ENCODE measurements at places on chromosomes 12 and 14.

GRCh38 chr12:39420043-39420442 lies 22.9 kb downstream of the KIF21A start:
- DNase-seq: no peak

DNA sequence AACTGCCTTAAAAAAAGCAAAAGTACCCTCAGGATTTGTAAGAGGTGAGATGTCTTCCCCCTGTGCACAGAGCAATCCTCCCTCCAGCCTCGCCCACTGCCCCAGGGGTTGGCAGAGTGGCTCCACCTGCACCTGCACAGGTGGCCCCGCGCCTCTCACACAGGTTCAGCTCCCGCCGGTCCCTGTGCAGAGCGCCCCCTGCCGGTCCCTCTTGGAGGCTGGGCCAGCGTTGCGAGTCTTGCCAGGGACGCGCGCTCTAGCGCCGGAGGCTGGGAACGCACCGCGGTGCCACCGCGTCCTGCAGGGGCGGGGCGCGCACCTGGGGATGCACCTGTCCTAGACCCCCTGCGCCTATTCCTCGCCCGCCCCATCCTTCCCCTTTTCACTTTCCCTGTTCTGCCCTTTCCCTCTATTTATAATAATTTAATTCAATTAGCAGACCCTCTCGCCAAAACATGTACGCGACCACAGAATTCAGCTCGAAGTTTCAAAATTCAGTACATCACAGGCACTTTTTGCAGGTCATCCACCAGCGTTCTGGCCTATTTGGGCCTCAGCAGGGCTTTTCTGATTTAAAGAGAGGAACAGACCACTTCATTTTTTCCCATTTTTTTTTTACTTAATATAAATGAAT lies 618.6 kb downstream of the AACS start:
- peak; percentile 67 for DNase-seq

GRCh38 chr12:12699345-12699744 lies 3.4 kb upstream of the GPR19 start:
- no peak for DNase-seq

GRCh38 chr12:68334132-68334531 lies 2.0 kb upstream of the MDM1 start:
- peak; percentile 93 for DNase-seq

DNA sequence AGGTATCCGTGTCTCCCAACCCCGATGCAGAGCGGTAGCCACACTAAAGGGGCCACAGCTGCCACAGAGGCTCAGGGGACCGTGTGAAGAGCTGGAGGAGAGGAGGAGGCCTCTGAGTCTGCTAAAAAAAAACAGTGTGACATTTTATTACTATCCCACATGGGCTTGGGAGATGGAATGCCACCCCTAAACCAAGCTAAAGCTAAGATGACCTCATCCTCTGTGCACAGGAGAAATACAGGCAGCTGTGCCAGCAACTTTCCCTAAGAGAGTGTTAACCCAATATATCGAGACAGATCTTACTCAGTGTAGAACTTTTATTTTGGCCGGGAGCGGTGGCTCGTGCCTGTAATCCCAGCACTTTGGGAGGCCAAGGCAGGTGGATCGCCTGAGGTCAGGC lies 18.0 kb downstream of the BCL2L14 start:
- DNase-seq: no peak

DNA sequence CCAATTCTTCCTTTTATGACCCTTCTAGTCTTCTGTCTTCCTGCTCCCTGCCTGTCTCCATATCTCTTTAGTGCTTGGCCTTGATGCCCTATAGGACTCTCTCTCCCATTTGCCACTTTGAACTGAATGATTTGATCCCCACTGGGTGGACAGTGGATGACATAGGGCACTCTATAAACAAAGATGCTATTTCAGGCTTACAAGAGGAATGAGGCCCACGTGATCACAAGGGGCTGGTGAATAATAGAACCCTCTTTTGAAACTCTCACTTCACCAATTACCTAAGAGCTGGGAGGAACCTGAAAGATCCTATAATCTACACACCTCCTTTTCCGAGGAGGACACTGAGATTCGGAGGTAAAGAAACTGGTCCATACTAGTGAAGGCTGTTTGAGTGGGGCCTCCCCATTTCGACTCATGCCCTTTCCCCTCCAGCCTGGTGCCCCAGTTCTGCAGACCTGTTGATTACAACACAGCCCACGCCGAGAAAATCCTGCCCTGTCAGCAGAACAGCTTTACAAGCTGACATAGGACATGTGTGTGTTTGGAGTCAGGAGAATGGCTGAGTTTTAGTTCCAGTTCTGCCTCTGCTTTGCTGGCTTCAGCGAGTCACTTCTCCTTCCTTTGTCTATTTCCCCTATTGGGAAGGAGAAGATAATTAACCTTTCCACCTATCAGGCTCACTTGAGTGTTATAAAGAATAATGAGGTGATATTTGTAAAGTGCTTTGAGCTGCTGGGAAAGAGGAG lies 400.3 kb downstream of the ZFP36L1 start:
- DNase-seq: no peak

GRCh38 chr12:989751-990660 lies 1.0 kb upstream of the ERC1 start:
- peak; percentile 64 for DNase-seq

DNA sequence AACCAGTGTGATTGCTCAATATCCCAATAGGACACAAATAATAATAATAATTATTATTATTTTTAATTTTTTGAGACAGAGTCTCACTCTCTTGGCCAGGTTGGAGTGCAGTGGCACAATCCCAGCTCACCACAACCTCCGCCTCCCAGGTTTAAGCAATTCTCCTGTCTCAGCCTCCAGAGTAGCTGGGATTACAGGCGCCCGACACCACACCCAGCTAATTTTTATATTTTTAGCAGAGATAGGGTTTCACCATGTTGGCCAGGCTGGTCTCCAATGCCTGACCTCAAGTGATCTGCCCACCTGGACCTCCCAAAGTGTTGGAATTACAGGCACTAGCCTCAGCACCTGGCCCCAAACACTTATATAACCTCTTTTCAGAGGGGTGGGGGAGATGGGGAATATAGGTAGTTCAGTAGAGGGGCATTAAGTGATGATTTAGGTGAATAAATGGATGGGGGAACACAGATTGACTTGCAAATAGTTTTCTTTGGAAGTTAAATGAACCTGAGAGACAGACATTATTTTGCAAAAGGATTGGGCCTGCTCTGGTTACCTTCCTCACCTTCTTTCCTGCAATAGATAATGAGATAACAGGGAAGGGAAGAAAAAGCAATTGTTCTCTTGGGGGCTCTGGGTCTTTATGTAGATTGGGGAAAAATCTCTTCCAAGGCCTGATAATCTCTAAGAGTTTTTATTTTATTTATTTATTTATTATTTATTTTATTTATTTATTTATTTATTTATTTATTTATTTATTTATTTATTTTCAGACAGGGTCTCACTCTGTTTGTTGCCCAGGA lies 57.7 kb downstream of the RESF1 start:
- no peak for DNase-seq

- no peak for DNase-seq
These were observed 99.9 kb upstream of the RFLNA start for GRCh38 chr12:124194893-124195566.

GRCh38 chr14:58283730-58284129 lies 14.6 kb upstream of the ARID4A start:
- no peak for DNase-seq

DNA sequence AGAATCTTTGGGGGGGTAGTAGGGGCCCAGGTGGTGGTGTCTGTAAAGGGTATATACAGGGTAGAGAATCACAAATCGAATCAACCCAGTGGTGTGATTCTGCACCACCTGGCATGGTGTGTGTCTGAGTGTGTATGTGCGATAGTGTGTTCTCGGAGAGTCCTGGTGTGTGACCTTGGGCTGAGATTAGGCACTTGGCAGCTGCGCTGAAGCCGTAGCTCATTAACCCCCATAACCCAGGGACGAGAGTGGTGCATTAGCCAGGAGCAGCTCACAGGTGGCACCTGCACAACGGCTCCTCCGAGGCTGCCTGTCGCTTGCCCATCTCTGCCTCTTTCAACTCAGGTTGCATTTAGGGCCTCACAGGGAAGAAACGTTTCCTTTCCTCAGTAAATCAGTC lies 15.6 kb upstream of the TESC start:
- no peak for DNase-seq

GRCh38 chr14:43001731-43002130 lies 1395.1 kb downstream of the LRFN5 start:
- no peak for DNase-seq

GRCh38 chr12:91400271-91400670 lies 217.7 kb upstream of the DCN start:
- DNase-seq: peak; percentile 37

DNA sequence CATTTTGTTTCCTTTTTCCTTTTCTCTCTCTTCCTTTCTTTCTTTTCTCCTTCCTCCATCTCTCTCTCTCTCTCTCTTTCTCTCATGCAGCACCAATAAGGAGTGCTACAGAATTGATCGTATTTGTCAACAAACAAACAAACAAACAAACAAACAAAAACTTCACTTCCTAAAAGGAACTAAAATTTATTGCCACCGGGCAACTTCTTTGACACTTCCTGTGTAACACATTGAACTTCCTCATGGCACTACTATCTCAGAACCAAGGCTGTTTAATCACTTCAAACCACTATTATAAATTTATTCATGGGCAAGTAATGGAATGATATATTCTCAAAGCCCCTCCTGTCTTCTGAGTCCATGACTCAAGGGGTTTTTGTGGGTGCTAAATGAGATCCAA lies 51.3 kb downstream of the SERPINA3 start:
- DNase-seq: no peak

- DNase-seq: no peak
These were observed 115.2 kb upstream of the PELI2 start for GRCh38 chr14:56002876-56003625.

- no peak for DNase-seq
These were observed 24.8 kb upstream of the GPR68 start for GRCh38 chr14:91269076-91269991.

- DNase-seq: no peak
These were observed 48.2 kb upstream of the TPH2 start for GRCh38 chr12:71890475-71890874.

DNA sequence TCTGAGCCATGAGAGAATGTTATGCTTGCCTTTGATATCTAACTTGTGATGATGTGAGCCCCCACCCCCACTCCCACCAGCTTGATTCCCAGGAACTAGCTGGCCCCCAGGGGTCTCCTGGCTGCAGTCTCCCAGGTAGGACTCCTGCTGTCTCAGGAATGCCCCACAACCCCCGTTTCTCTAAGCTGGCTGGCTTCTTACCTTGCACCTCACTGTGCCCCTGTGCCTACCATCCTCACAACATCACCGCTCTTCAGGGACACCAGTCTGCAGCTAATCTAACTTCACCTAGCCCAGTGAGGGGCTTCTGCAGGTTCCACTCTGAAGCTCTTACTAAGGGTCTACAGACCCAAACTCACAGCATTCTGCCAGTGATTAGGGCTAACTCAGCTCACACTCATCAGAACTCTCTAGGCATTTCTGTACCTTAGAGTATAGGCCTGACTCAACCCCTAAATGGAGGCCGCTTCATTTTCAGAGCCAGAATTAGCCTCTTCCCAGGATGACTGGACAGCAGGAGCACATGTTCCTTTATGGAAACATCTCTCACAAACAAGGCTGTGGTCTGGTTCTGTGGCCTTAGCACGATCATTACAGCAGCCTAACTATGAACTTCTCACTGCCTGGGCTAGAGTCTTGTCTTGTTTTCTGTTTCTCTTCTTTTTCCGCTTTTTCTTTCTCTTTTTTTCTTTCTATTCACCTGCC lies 72.8 kb upstream of the IFNG-AS1 start:
- no peak for DNase-seq

DNA sequence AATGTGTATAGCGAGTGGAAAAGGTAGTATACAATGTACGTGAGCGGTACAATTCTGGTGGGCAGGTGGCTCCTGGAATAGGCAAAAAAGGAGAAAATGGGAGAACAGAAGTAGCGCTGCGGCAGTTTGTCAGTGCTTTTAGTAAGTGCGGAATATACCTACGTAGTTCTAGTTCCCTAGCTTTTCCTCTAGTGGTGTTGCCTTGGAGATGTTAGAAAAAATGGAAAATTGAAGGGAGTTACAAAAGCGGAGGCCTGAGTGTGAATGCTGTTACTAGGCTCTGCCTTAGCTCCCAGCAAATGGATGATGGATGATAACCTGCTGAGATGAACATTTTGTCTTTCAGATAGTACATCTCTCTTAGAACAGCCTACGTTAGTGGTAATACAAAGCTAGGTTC lies 1.1 kb downstream of the TTC8 start:
- DNase-seq: no peak

- DNase-seq: no peak
These were observed 1.2 kb upstream of the DDN start for GRCh38 chr12:49000346-49000745.

- DNase-seq: no peak
These were observed 25.0 kb upstream of the GALNT9 start for GRCh38 chr12:132354211-132354981.

- DNase-seq: no peak
These were observed 3.0 kb upstream of the SLC38A1 start for GRCh38 chr12:46271863-46272262.

DNA sequence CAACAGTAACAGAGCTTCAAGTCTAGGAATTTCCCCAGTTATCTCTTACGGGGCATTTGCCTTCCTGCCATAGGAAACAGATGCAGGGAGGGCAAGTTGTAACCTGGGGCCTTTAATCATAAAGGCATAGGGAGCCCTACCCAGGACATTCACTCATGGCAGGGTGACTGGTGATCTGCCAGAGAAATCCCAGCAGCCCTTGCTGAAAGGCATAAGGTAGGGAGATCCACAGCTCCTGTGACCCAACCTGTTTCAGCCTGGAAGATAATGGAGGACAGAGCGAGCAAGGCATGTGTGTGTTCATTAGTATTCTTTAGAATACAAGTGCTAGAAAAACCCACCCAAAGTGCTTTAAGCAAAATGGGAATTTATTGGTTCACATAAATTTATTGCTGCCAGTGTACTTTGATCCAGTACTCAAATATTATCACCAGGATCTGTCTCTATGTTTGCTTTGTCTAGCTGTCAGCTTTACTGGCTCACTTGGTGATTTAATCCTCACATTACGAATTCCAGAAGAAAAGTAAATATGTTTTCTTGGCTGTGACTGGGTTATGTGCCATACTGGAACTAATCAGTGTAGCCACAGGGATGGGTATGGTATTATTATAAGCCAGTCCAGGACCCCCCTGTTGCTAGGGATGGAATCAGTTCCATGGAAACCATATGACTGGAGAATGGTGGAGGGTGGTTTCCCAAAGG lies 21.1 kb upstream of the AKAP6 start:
- no peak for DNase-seq
